ENCODE measurements at places on chromosomes 5 and 9. TPM values are rescaled to one million over a fixed set of nuclear protein-coding genes. Genes with fewer than 3 reads are reported as not detected.

Gene LCN1
- not detected for total RNA-seq

Gene CEL
- 1.8 TPM for total RNA-seq

Gene LCN10
- 0.07 TPM for total RNA-seq

Gene DAPK1
- 0.66 TPM for total RNA-seq

Gene PDE6A
- total RNA-seq: not detected

Gene IFNA10
- total RNA-seq: not detected

Gene GRM6
- total RNA-seq: not detected

Gene ENHO
- total RNA-seq: not detected

Gene DEPDC1B
- 28.9 TPM for total RNA-seq

Gene NFIB
- 0.05 TPM for total RNA-seq
